Brain (organoid and tissue), 16 donors: ENCODE measurements at places on chromosomes 3 and 15.

GRCh38 chr3:50392101-50392715, 32.9 kb upstream of the TMEM115 start:
- peak; percentile 37 for DNase-seq

- DNase-seq = no peak
Observed at GRCh38 chr3:147356145-147356908, 50.0 kb downstream of the ZIC4 start.

DNA sequence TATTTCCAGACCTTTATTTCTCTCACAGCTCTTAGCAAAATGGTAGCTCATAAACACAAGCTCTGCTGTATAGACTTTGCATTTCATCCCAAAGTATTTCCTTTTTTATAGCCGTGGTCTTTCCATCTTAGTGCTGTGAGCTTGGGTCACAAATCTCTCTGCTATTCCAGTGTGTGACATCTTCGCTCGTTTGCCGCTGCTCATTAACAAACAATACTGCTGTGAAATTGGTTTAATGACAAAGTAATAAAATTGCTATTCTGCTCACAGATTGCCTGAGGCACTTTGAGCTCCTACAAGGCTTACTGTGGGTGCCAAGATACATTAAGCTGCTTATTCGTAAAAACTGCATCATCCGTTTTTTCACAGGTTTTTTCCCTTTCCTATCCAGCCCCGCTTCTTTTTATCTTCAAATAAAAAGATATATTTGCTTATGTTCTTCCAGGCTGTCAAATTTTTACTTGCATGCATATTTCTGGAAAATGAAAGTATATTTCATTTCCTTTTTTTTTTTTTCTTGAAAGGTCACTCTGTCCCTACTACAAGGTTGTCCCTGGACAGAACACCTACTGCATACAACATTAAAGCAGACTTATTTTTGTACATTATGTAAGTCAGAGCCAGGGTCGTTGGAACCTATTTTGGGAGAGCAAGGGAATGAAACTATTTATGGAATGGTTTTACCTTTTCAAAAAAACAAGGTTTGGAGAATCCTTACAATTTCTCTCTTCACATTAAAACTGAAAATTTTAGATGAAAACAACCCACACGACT, 174.5 kb downstream of the MEIS2 start:
- peak; percentile 82 for DNase-seq

DNA sequence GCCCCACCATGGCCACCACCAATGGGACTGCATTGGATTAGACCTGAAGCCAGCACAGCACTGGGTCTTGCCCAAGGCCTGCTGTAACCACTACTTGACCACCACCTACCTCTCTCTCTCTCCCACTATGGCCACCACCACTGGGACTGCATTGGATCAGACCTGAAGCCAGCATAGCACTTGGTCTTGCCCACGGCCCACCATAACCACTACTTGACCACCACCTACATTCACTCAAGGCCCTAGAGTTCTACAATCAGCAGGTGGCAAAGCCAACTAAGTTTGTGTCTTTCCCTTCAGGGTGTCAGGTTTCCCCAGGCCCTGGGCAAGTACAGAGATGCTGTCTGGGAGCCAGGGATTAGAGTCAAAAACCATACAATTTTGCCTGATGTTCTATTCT, 57.6 kb downstream of the ESYT3 start:
- DNase-seq = no peak

GRCh38 chr15:77496715-77497109, 76.0 kb downstream of the HMG20A start:
- DNase-seq = peak; percentile 86

DNA sequence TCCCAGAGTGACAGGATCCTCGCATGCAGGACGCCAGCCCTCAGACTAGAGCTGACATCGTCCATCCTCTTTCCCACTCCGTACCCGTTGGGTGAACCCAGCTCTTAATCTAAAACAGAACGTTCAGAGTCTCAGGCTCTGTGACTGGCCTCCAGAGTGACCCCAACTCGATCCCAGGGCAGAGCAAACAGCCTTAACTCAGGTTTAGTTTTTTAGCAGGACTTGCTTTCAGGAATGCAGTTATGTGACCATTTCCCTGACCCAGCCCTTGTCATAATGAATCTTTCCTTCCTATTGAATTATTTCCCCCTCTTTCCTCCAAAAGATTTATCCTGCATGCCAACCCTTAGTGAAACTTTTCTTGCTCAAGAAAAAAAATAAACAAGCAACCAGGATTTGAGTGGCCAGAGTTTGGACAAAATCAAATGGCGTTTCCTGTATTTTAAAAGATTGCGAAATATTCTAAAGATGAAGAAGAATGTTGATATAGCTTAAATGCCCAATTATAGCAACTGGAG, 47.8 kb upstream of the RARB start:
- no peak for DNase-seq

DNA sequence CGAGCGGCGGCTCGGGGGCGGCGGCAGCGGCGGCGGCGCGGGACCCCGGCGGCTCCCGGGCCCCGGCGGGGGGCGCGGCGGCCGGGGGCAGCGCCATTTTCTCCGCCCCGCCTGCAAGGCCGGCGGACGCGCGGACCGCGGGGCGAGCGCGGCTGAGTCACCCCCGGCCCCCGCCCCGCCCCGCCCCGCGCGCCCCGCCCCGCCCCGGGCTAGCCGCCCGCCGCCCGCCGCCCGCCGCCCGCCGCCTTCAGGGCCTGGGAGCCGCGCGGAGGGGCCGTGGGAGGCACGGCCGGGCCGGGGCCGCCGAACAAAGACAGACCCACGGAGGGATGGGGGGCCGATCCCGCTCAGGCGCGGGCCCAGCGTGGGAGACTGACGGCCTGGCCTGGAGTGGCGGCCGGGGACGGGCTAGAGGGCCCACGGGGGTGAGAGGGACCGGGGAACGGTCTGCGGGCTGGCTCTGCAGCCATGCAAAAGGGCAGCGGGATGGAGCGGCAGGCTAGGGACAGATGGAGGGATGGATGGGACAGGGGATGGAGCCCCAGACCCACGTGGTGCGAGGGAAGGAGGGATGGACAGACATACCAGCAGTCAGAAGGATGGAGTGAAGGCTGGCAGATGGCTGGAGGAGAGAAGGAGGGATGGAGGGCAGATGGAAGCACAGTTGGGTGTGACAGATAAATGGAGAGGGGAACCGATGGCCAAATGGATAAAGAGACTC, at the start of gene EIF4E3:
TSS of gene EIF4E3 (minus strand) at position 132 of the 721 bp plus-strand sequence. CDS start at position 97, 35 bp downstream.
- DNase-seq = peak; percentile 78

GRCh38 chr15:25761971-25762662, 101.0 kb downstream of the ATP10A start:
- no peak for DNase-seq

DNA sequence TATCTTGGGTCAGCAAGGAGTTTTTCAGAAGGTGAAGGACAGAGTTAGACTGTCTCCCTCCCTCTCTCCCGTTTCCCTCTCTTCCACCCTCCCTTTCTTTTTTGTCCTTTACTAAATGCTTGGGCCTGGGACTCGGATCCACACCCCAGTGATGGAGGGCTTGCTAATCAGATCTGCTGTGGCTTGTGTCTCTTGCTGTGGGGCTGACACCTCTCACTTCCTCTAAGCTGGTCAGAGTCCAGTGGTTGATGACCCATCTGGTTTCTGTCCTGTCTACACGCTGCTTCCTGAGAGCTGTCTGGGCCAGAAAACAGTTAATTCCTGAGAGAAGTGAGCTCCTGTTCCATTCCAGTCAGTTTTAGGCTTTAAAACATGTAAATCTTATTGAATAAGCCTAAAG, 849 bp downstream of the TRAK1 start:
- DNase-seq = no peak

GRCh38 chr3:131349454-131349853, 32.1 kb upstream of the NUDT16 start:
- DNase-seq = no peak

DNA sequence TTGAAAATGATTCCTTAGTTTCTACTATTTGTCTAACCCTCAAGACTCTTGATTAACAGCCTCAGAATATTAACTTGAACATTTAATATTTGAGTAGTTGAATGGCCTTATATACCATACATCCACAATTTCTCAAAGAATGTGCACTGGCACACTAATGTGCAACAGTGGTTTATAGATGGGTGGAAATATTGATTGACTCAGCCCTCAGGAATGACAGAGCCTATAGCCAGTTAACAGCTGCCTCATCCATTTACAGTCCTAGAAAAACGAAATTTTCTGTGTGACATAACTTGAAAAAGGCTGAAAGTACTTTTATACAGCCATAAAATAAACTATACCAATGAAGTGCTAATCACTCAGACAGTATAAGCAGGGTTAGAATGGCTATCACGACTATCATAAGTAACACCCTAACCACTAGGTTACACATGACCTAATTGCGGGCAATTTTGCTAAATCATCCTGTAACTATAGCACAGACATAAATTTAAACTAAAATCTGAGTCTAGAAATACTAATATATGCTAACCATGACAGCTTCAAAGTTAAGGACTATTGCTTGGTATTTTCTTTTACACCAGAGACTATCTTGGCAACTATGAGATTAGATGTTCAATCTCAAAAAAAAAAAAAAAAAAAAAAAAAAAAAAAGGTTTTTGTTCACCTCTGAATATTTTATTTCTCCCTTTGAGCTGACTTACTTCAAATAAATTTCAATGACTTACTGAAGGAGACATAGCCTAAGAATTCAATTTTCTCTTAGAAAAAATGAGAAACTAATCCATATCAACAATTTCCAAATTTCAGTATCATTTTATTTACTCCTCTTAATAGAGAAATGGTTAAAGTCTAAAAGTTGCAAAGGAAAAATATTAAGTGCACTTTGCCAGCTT, 9.3 kb downstream of the SECISBP2L start:
- no peak for DNase-seq

GRCh38 chr3:125213946-125214542, 1.5 kb upstream of the SLC12A8 start:
- peak; percentile 36 for DNase-seq

DNA sequence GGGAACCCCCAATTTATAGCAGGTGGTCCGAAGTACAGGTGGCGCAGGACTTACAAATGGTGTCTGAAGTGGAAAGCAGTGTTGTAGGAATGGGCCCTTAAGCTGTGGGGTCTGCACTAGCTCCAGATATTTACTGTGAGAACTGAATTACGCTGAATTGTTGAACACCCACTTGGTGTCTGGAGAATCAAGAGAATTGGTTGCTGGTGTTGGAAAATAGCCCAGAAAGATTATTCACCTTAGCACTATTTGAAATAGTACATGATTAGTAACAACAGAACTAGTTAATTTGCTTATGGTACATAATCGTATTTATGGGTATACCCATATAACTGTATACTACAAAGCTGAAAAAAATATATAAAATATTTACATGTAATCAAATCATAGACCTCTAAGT, 64.8 kb downstream of the ADAM10 start:
- DNase-seq = no peak

- DNase-seq = no peak
Observed at GRCh38 chr3:134375582-134376384, 1.5 kb upstream of the AMOTL2 start.
